NCI-H1694 (cell line): ENCODE measurements at places on chromosomes 3 and 15.

- DNase-seq, result no peak
These were observed 122.8 kb upstream of the PRR20G start for GRCh38 chr3:127410678-127411077.

GRCh38 chr3:134374105-134374790 lies at the start of gene AMOTL2:
AMOTL2 (minus strand) TSS chr3:134374447; CDS start chr3:134371433, 3,014 bp downstream.
- peak; percentile 45 for DNase-seq

- no peak for DNase-seq
These were observed 223.7 kb upstream of the NANOGP8 start for GRCh38 chr15:35308802-35309201.

GRCh38 chr3:99686955-99687612 lies 48.7 kb downstream of the COL8A1 start:
- peak; percentile 13 for DNase-seq

DNA sequence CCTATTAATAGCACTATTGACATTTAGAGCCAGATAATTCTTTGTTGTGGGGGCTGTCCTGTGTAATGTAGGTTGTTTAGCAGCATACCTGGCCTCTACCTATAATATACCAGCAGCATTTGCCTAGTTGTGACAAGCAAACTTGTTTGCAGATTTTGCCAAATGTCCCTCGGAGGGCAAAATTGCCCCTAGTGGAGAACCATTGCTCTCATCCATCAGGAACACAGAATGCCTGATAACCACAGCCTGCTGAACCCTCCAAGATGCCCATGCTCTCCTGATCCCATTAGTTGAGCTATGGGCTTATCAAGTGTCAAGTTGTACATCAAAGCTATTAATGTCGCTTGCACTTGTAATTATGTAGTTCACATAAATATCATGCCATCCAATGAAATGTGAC lies 15.0 kb upstream of the KBTBD8 start:
- no peak for DNase-seq

GRCh38 chr15:74383695-74384565 lies 16.5 kb upstream of the CYP11A1 start:
- DNase-seq, result no peak

- DNase-seq, result no peak
These were observed 140.6 kb upstream of the ABHD17C start for GRCh38 chr15:80554560-80554959.

- no peak for DNase-seq
These were observed 29.1 kb upstream of the P4HTM start for GRCh38 chr3:48960841-48961413.

- no peak for DNase-seq
These were observed 404.1 kb downstream of the ZIC1 start for GRCh38 chr3:147813256-147813655.

DNA sequence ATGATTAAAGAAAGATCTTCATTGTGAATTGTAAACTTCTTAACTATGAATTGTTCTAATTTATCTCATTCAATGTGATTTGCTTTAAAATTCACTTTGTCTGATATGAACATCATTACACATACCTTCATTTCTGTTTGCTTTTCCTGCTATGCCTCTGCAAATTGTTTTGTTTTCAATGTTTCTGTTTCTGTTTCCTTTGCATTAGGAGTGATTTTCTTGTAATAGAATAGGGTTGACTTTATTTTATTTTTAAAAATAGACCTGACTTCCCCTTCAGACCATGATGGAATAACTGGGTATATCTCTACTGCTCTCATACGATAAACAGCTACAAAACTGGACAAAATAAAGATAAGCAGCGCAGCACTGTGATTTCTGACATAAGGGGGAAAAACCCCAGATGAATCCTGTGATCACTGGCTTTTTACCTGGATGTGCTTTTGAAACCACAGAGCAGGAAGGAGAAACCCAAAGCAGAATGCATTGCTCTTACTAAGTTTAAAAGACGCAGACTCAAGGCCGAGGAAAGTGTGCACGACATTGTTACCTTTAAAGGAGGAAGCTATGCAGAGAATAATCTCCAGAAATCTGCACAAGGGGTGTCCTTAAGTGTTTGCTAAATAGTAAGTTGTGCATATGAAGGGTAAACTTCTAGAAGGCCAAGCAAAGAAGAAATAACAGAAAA lies 420.2 kb downstream of the TBC1D5 start:
- DNase-seq, result no peak

GRCh38 chr3:36175113-36175812 lies 205.0 kb upstream of the STAC start:
- DNase-seq, result no peak

DNA sequence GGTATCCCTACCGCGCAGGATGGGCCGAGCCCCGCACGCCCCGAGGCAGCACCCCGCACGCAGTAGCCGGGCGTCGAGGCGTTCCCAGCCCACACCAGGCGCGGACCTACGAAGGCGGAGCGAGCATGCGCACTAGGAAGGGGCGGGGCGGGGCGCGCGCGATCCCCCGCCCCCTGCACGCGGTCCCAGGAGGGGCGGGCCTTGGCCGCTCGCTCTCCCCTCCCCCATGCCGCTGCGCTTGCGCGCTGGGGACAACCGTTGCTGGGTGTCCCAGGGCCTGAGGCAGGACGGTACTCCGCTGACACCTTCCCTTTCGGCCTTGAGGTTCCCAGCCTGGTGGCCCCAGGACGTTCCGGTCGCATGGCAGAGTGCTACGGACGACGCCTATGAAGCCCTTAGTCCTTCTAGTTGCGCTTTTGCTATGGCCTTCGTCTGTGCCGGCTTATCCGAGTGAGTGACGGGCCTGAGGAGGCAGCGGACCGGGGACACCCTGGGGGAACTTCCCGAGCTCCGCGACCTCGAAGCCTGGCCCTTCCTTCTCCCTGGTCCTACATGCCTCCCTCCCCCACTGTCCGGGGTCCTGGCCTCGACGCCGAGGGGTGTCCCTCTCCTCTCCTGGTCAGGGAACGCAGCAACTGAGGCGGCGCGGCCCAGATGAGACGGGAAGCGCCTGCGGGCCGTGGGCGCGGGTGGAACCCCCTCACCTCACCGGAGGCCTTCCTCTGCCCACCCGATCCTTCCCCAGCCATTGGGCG lies at the start of gene SPESP1:
Gene SPESP1, plus strand, starts transcription at position 258 of the 755 bp plus-strand sequence. Its CDS starts 129 bp downstream, at position 387.
- no peak for DNase-seq

DNA sequence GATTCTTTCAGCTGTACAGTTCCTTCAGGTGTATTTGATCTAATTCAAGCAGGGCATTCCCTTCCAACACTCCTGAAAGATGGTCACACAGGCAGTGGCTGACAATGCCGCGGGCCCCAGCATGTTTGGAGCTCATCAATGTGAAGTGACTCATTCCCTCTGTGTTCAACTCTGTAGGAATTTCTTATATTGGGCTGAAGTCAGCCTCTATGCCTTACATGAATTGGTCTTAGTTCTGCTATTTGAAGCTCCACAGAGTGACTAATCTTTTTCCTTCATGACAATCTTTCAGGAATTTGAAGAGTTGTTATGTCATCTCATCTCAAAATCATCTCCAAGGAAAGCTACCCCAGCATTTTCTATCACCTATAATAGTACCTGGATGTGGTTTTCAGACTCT lies 142.5 kb upstream of the C2CD4B start:
- no peak for DNase-seq

- no peak for DNase-seq
These were observed 10.9 kb downstream of the STRIT1 start for GRCh38 chr3:155282385-155283091.

- no peak for DNase-seq
These were observed 10.8 kb downstream of the TRNT1 start for GRCh38 chr3:3137526-3137925.

GRCh38 chr3:193391902-193392301 lies 13.3 kb upstream of the ATP13A5 start:
- no peak for DNase-seq

DNA sequence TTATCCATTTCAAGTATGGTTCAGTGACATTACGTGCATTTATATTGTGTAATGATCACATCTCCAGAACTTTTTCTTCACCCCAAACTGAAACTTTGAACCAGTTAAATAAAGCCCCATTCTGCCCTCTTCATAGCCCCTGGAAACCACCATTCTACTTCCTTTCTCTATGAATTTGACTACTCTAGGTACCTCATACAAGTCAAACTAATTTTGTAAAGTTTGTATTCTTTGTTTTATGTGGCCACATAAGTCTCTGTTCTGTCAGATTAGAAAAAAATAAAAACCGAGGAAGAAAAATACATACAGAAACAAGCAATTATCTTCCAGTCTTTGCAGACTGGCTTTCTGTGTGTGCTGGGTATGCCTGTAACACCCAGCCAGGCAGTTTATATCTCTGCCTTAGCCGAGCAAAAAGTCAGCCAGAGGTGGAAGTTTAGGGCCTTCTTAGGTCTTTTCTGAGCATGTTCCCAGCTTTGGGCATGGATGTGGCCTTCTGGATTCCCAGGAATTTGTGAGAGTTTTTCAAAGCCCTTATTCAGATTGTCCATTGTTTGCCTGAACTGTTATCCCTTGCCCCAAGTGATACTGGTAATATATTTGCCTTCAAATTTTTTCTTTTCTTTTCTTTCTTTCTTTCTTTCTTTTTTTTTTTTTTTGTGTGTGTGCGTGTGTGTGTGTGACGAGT lies 6.0 kb upstream of the GRAMD1C start:
- no peak for DNase-seq

DNA sequence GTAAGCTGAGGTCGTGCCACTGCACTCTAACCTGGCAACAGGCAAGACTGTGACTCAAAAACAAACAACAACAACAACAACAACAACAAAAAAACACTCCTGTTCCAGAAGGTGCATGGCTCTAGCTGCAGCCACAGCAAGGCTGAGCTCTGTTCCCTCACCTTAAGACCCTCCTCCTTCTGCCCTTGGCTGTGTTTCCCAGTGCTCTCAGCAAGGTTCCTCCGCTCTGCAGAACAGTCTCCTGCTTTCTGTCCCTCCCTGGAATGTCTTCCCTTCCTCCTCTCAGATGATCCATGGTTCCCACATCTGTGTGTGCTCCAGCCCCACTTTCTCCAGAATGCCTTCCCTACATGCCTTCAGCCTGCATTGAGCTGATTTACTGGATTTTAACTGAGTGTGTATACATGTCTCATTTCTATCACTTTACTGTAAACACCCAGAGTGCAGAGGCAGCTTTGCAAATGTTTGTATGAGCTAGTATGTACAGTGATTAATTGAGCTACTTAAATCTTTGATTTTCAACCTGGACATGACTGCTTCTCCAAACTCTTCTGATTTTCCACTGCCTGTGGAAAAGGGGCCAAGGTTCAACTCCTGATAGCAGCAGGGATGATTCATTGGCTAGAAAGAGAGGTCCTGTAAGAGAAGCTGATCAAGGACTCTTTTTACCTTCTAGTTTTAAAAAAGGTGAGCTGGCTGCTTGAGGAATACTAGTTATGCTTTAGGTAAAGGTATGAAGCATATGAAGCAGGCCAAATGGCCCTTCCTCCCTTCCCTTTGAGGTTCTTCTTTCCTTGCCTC lies 14.7 kb downstream of the ANKUB1 start:
- DNase-seq, result no peak

- DNase-seq, result no peak
These were observed 81.6 kb downstream of the MCTP2 start for GRCh38 chr15:94312946-94313345.

- no peak for DNase-seq
These were observed 9.7 kb downstream of the SLC12A6 start for GRCh38 chr15:34327906-34328305.

DNA sequence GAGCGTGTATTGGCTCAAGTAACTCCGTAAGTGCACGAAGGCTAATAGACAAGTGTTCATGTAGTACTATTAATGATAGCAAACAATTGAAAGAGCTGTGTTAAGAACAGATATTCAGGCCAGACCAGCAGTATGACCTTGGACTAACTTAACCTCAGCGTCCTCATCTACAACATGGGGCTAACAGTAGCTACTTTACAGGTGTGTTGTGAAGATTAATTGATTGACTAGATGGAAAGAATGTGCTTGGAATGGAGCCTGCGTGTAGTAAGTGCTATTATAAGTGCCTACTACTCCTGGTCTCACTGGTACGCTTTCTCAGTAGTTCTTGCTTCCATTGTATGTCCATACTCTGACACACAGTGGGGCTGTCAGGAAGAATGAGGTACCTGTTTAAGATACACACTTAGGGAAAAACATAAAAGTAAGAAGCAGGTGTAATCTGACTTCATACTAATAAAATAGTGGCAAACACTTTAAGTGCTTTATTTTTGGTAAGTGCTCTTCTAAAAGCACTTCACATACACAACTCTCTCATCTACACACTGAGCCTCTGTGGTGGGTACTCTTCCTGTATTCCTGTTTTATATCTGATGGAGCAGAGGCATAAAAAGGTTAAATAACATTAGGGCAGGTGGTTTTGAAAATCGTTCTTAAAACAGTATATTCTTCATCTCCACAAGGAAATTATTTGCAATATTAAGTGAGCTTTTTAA lies 24.3 kb upstream of the FBXL22 start:
- no peak for DNase-seq

DNA sequence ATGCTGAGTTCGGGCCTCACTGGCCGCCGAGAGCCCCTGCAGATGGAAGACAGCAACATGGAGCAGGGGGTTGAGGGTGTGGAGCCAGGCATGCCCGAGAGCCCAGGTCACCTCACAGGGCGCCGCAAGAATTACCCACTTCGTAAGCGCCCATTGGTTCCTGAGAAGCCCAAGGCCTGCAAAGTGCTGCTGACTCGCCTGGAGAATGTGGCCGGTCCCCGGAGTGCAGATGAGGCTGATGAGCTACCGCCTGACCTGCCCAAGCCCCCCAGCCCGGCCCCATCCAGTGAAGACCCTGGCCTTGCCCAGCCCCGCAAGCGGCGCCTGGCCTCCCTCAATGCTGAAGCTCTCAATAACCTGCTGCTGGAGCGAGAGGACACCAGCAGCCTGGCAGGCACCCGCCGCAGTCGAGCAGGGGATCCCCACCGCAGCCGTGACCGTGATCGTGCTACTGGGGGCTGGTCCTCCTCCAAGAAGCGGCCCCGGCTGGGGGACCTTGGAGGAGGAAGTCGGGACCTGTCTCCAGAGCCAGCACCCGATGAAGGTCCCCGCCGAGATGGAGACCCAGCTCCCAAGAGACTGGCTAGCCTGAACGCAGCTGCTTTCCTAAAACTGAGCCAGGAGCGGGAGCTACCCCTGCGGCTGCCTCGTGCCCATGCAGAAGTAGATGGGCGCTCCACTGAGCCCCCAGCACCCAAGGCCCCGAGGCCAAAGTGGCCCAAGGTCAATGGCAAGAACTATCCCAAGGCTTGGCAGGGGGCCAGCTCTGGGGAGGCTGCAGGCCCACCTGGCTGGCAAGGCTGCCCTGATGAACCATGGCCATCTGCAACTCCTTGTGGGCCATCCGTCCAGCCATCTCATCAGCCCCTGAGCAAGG lies 12.1 kb upstream of the CHST14 start:
- no peak for DNase-seq

- no peak for DNase-seq
These were observed 16.0 kb downstream of the NR1D2 start for GRCh38 chr3:23961066-23961465.

DNA sequence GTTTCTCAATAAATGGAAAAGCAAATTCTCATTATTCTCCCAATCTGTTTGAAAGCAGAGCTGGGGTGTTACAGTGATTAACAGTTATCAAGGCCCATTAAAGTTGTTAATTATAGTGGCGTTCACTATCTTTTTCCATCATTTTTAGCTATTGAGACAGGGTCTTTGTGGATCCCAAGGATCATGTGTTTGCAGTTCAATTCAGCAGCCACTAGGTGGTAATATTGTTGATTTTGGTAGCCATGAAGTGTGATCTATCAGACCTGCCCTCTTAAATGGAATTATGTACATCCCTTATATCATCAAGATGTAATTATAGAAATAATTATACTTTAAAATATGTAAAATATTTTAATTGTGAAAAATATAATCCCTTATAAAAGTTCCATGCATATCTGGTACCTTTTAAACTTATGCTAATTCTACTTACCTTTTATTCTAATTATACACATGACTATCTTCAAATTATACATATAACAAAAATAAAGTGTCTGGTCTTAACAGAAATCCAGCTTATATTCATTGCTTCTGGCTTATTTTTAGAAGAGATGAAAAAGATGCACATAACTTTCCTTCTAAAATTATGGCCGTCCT lies 126.4 kb downstream of the GREM1 start:
- DNase-seq, result no peak
